ENCODE measurements at places on chromosomes 2 and 18.

DNA sequence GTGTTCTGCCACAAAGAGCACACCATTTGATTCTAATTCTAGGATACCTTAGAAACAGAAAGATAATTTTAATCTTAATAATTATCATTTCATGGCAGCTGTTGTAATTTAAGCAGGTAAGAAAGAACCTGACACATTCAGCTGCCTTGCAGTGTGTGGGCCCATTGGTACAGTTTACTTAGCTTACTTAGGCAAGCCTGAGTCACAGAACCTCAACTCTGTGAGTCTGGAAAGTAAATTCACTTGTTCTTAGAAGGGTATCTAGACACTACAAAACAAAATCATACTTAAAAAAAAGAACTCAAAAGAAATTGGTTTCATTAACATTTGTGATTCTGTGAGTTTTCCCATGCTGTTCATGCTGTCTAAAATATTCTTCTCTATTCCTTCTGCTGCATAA lies 956.3 kb upstream of the SLC39A10 start:
- DNase-seq: no peak

GRCh38 chr2:84380875-84381274 lies 78.2 kb downstream of the SUCLG1 start:
- no peak for DNase-seq

- DNase-seq: no peak
Observed at GRCh38 chr2:236971131-236971821, 114.4 kb upstream of the COPS8 start.

GRCh38 chr18:36561046-36561445 lies 263.5 kb downstream of the FHOD3 start:
- DNase-seq: no peak

Data from activated CD4-positive, alpha-beta T cell treated with anti-CD3 and anti-CD28 coated beads, Interleukin-10, Interleukin-2, amounts not matched to agents 100 ng/mL and 50 ng/mL, durations not matched to agents 16 hours and 8 hours (primary cell).